A549 treated with RU486 at 1 μM for 4 hours (cell line): ENCODE measurements at places on chromosomes 5 and 9. TPM values are rescaled to one million over a fixed set of nuclear protein-coding genes. Genes with fewer than 3 reads are reported as not detected.

ORM2 gene
- not detected in 5 replicates for total RNA-seq

TCF7 gene
- 15.4 to 18.9 TPM (median 16.9 TPM) in 5 replicates for total RNA-seq

MARVELD2 gene
- 2.5 to 2.9 TPM (median 2.6 TPM) in 5 replicates for total RNA-seq

STPG3 gene
- not detected in 5 replicates for total RNA-seq

CLTA gene
- total RNA-seq, result 311 to 420 TPM (median 398 TPM) in 5 replicates

CNTNAP3 gene
- 7.1 to 11.4 TPM (median 11.2 TPM) in 5 replicates for total RNA-seq

PNPLA7 gene
- 0.54 to 0.85 TPM (median 0.83 TPM) in 5 replicates for total RNA-seq

PLPP7 gene
- not detected in 5 replicates for total RNA-seq
